ENCODE measurements at places on chromosomes 6 and 20.

- no peak for DNase-seq
Measured at GRCh38 chr6:115524821-115525220, 535.9 kb downstream of the FRK start.

GRCh38 chr6:19536838-19537237, 300.3 kb upstream of the ID4 start:
- DNase-seq = no peak

GRCh38 chr20:43728686-43729255, 2.0 kb upstream of the GTSF1L start:
- DNase-seq = no peak

DNA sequence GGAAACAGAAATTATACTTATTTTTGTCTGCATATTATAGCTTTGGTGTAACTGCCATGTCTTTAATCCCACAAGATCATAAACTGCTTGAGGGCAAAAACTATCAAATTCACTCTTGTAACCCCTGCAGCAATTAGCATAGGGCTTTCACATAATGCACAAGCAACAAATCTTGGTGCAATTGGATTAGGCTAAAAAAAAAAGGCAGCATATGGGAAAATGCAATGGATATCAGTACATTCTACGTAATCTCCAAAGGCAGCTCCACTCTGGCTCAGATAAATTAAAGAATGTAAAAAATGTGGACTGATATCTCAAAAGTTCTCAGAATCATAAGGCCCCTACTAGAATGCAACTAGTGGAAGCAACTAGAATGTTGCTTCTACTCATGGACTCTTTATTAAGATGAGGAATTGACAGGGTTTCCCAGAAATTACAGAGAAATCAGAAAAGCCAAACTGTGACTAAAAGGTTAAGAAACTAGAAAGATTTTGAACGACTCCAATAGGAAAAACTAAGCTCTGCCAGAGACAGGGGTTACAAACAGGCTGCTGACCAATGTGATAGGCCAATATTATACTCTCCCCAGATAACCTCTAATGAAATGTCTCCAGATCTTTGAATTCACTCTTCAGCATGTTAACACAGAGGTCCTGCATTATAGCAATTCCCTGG, 55.0 kb downstream of the FILIP1 start:
- no peak for DNase-seq

Data from activated T-cell treated with anti-CD3 and anti-CD28 coated beads, Interleukin-2, amount 50 U/mL, for 4 hours (primary cell).